Activated CD4-positive, alpha-beta T cell treated with anti-CD3 and anti-CD28 coated beads, Interleukin-2, amount 10 ng/mL, durations not matched to agents 7 days and 5 days (primary cell): ENCODE measurements at places on chromosomes 5 and 9. TPM values are rescaled to one million over a fixed set of nuclear protein-coding genes. Genes with fewer than 3 reads are reported as not detected.

GRCh38 chr5:156825688-156826087, 24.4 kb upstream of the PPP1R2B start:
- H3K4me1 ChIP-seq = no peaks in the 10 kb centered on the region
- H3K36me3 ChIP-seq = no peaks in the 10 kb centered on the region
- DNase-seq = no peak

GPX8 gene
- not detected for total RNA-seq

GRCh38 chr9:5838884-5839571, 6.1 kb upstream of the ERMP1 start:
- peaks cover 62% of the 10 kb centered on the region for H3K4me1 ChIP-seq
- DNase-seq = no peak
- H3K27me3 ChIP-seq = peaks cover 11% of the 10 kb centered on the region
- no peak overlapping the region for H3K4me3 ChIP-seq
- H3K36me3 ChIP-seq = peaks cover 30% of the 10 kb centered on the region

DNA sequence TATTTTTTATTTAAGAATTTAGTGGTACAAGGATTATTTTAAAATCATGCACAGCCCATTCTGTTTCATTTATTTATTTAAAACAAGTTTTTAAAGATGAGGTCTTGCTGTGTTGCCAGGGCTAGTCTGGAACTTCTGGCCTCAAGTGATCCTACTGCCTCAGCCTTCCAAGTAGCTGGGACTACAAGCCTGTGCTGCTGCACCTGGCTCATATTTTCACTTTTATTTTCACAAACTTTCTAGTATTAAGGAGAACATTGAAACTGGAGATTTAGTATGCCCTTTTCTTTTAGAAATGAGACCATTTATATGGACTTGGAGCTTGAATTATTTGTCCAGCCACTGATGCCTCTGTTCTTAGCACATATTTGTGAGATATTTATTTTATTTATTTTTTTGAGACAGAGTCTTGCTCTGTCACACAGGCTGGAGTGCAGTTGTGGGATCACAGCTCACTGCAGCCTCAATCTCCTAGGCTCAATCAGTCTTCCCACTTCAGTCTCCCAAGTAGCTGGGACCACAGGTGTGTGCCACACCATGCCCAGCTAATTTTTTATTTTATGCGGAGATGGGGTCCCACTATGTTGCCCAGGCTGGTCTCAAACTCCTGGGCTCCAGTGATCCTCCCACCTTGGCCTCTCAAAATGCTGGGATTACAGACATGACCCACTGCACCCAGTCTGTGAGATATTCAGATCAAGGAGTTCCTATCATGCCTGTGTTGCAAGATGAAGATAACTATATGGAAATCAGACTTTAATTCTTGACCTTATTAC, 7.4 kb downstream of the DMXL1 start:
- H3K4me1 ChIP-seq = peaks cover 46% of the 10 kb centered on the region
- H3K27ac ChIP-seq = no peak overlapping the region
- peaks cover 9% of the 10 kb centered on the region for H3K36me3 ChIP-seq
- no peak for DNase-seq
- H3K27me3 ChIP-seq = no peaks in the 10 kb centered on the region

DNA sequence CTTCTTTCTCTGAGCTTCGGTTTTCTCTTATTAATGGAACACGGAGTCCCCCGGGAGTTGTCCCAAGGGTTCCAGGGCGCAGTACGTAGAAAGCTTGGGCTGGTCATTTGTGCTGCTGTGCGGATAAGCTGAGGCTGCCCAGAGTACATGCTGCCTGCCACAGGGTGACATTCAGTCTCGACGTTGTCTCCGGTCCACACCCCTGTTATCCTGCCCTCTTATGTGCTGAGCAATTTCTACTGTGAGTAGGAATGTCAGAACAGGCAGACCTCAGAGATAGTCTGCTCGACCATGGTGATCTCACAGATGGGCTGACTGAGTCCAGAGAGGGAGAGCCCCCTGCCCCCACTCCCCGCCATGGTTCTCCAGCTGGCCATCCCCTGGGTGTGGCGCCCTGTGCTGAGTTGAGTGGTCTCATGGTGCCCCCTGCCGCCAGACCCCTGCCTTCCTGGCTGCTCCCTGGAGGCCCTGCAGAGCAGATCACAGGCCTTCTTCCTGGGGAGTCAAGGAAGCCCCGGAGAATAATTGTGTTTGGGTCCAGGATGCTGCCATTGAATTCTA, 124.0 kb downstream of the RGS3 start:
- peak overlapping the region; percentile 14 for H3K27ac ChIP-seq
- no peak for DNase-seq
- H3K27me3 ChIP-seq = no peaks in the 10 kb centered on the region
- no peak overlapping the region for H3K4me3 ChIP-seq
- H3K4me1 ChIP-seq = peaks cover 79% of the 10 kb centered on the region
- H3K36me3 ChIP-seq = peaks cover 35% of the 10 kb centered on the region

- no peak overlapping the region for H3K27ac ChIP-seq
- no peak overlapping the region for H3K4me3 ChIP-seq
- H3K27me3 ChIP-seq = peaks cover 7% of the 10 kb centered on the region
- no peaks in the 10 kb centered on the region for H3K4me1 ChIP-seq
Observed at GRCh38 chr9:23538067-23538402, 288.0 kb downstream of the ELAVL2 start.

FAM78A gene
- total RNA-seq = 118 TPM

DNA sequence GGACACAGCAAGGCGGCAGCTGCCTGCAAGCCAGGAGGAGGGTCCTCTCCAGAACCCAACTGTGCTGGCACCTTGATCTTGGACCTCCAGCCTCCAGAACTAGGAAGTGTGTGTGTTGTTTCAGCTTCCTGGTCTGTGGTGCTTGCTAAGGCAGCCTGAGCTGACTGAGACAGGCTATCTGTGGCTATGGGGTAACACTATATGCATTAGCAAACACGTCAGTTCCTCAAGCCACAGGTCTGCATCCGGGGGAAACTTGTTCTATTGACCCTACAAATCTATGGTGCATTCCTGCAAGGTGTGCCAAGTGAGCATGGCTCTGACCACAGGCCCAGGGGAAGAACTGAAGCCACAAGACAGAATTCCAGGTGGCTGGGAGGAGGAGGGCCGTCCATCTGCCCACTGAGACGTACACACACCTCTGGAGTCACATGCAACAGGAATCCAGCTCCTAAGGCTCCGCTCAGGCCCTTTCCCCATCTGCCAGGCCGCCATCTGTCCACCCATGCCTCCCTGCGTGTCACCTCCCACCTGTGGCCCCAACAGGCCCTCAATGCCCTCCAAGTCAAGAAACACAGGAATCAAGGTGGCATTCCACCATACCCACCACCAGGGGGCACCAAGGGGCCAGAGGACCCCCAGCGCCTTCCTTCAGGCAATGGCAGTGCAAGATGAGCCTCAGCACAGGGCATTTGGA, 174.9 kb downstream of the ROR2 start:
- H3K4me1 ChIP-seq = no peaks in the 10 kb centered on the region
- H3K27me3 ChIP-seq = peaks cover 18% of the 10 kb centered on the region
- DNase-seq = peak; percentile 73
- no peak overlapping the region for H3K27ac ChIP-seq
- no peaks in the 10 kb centered on the region for H3K36me3 ChIP-seq

DNA sequence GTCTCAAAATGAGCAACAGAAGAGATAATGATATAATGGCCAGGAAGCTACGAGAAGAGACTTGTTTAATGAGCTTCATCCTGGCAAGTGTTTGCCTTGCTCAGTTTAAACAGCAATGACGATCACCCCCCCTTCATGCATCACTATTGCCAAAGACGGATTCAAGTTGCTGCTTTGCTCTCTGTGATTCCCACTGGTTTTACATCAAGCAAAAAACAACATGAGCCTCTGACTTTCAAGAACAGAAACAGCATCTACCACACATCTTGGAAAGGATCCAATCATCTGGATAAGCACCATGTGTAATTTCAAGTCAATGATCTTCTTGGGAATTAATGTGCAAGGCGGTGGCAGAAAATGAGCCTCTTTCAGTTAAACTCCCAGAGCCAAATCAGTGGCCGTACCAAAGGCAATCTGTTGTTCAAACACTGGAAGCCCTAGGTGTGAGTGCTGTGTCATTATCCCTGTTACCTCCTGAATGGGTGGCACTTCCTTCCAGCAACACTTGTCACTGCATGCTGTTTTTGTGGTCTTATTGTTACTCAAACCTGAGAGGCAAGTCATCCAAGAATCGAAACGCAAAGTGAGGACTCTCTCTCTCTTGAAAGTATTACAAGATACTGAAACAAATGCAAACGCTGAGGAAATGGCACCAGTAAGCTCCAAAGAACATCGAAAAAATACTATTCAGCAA, 72.8 kb downstream of the MED27 start:
- H3K36me3 ChIP-seq = peaks cover 7% of the 10 kb centered on the region
- DNase-seq = peak; percentile 35
- no peaks in the 10 kb centered on the region for H3K27me3 ChIP-seq

GRCh38 chr9:98880311-98881015, 63.2 kb upstream of the COL15A1 start:
- H3K36me3 ChIP-seq = no peaks in the 10 kb centered on the region
- peaks cover 20% of the 10 kb centered on the region for H3K27me3 ChIP-seq
- no peak overlapping the region for H3K4me3 ChIP-seq
- no peaks in the 10 kb centered on the region for H3K4me1 ChIP-seq

UIMC1 gene
- total RNA-seq = 53.0 TPM

PSAT1 gene
- total RNA-seq = 68.6 TPM

CDH9 gene
- not detected for total RNA-seq

- H3K4me1 ChIP-seq = peaks cover 10% of the 10 kb centered on the region
- peak overlapping the region; percentile 70 for H3K4me3 ChIP-seq
- peak; percentile 27 for DNase-seq
- no peaks in the 10 kb centered on the region for H3K36me3 ChIP-seq
Observed at GRCh38 chr9:114504341-114505186, 709 bp downstream of the WHRN start.

RBM18 gene
- total RNA-seq = 21.5 TPM

SECISBP2 gene
- 43.4 TPM for total RNA-seq

DNA sequence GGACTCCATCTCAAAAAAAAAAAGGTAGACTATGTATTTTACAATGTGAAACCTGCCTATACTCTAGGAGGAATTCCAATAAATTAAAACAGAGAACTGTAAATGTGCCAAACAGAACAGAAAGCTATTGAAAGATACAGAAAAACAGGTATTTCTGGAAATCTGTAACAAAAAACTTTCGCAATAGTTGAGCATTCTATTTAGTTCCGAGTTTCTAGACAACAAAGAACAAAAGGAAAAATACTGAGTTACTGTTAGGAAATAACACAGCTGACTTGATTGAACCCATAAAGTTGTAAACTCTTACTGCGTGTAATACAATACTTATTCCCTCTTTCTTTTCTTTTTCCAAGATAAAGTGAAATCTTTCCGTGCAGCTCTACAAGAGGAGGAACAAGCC, 18.6 kb downstream of the DIMT1 start:
- no peak overlapping the region for H3K4me3 ChIP-seq
- H3K36me3 ChIP-seq = peaks cover 54% of the 10 kb centered on the region
- H3K27me3 ChIP-seq = no peaks in the 10 kb centered on the region
- DNase-seq = no peak
- H3K27ac ChIP-seq = peak overlapping the region; percentile 47

- H3K36me3 ChIP-seq = no peaks in the 10 kb centered on the region
- DNase-seq = no peak
- no peak overlapping the region for H3K4me3 ChIP-seq
- H3K27ac ChIP-seq = no peak overlapping the region
Observed at GRCh38 chr9:6692881-6693361, 47.4 kb upstream of the GLDC start.

DNA sequence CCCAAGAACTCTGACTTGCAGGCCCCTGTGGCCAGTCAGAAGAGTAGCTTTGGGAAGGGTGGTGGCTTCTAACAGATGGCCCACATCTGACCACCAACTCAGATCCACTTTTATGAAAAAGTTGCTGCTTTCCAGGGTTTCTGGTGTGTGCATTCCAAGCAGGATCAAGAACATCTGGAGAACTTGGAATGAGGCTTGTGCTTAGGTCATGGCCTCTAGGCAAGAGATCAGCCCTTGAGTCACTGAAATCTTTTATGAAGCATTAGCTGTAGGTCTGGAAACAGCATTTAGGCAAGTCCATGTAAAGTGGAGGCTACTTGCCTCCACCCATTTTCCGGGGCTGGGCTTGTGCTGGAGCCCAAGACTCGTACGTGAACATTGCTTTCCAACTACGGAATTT, 433.3 kb downstream of the SH3GL2 start:
- H3K4me1 ChIP-seq = no peaks in the 10 kb centered on the region
- H3K27me3 ChIP-seq = no peaks in the 10 kb centered on the region
- no peaks in the 10 kb centered on the region for H3K36me3 ChIP-seq
- H3K4me3 ChIP-seq = no peak overlapping the region
- no peak for DNase-seq
- H3K27ac ChIP-seq = no peak overlapping the region

PCDH1 gene
- not detected for total RNA-seq

DNA sequence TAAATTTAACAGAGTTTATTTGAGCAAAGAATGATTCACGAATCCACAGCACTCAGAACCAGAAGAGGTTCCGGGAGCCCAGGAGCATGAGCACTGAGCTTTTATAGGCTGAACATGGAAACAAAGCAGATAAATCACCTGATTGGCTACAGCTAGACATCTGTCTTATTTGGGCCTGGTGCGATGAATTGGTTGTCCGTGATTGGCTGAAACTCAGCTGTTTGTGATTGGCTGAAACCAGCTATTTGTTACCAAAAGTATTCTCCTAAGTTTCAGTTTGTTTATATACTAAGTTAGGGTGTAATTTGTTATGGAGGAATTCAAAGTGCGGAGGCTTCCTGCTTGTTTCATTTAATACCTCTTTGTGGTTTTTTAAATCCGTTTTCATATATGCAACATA, 15.8 kb upstream of the LCP2 start:
- H3K36me3 ChIP-seq = no peaks in the 10 kb centered on the region
- peaks cover 48% of the 10 kb centered on the region for H3K4me1 ChIP-seq
- peak overlapping the region; percentile 82 for H3K27ac ChIP-seq
- no peaks in the 10 kb centered on the region for H3K27me3 ChIP-seq
- H3K4me3 ChIP-seq = peak overlapping the region; percentile 12

- no peak for DNase-seq
- no peak overlapping the region for H3K4me3 ChIP-seq
- no peaks in the 10 kb centered on the region for H3K36me3 ChIP-seq
Observed at GRCh38 chr5:171634511-171634910, 151.1 kb upstream of the SMIM23 start.

DNA sequence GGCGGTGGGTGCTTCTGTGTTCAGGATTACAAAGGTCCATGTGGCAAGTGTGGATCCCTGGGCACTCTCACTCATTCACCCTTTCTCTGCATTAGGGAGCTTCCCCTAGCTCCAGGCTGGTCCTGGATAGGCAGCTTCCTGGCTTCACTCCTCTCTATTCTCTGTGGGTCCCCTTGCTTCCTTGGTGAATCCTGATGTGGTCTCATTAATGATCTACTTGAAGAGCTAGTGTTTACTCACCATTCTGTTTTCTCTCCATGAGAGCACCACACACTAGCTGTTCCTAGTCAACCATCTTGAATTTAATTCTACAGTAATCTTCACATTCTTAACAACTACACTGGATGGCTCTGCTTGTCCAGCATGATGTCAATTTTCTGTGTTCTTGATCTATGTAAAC, 90.0 kb upstream of the PLPPR1 start:
- DNase-seq = no peak
- no peaks in the 10 kb centered on the region for H3K27me3 ChIP-seq
- H3K27ac ChIP-seq = no peak overlapping the region

SLC34A1 gene
- 0.12 TPM for total RNA-seq

PCDHA5 gene
- total RNA-seq = not detected

DNA sequence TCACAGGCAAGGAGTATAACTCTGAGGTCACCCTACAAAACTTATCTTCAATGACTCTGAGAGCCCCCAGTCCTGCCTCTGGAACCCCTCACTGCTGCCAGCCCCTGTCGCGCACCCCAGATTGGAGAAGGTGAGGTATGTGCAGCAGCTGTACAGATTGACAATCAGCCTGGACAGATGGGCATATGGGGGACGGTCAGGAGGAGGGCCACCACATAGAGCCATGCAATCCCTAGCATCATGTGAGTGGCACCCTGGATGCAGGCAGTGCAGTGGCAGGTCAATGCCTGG, 90.1 kb downstream of the LMX1B start:
- no peak for DNase-seq
- H3K4me3 ChIP-seq = no peak overlapping the region
- no peak overlapping the region for H3K27ac ChIP-seq
- peaks cover 16% of the 10 kb centered on the region for H3K27me3 ChIP-seq
